NCI-H1048 (cell line): ENCODE measurements at places on chromosomes 11 and 22.

- DNase-seq, result no peak
These were observed 26.3 kb downstream of the NLRP14 start for GRCh38 chr11:7046474-7047175.

DNA sequence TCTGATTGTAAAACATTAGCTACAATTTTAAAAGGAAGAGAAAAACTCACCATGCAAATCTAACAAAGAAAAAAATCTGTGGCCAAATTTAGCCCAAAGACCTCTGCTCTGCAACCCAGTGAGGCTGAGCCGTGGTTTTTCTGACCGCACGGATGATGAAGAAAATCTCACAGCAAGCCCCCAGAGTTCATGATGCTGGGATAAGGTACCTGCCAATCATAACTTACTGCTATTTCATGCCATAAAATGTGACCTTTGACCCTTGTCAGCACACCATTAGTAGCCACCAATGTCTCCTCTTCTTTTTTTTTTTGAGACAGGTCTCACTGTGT is 11.1 kb downstream of the CERK start:
- DNase-seq, result no peak

GRCh38 chr22:50190182-50190940 is 4.6 kb downstream of the TRABD start:
- no peak for DNase-seq

DNA sequence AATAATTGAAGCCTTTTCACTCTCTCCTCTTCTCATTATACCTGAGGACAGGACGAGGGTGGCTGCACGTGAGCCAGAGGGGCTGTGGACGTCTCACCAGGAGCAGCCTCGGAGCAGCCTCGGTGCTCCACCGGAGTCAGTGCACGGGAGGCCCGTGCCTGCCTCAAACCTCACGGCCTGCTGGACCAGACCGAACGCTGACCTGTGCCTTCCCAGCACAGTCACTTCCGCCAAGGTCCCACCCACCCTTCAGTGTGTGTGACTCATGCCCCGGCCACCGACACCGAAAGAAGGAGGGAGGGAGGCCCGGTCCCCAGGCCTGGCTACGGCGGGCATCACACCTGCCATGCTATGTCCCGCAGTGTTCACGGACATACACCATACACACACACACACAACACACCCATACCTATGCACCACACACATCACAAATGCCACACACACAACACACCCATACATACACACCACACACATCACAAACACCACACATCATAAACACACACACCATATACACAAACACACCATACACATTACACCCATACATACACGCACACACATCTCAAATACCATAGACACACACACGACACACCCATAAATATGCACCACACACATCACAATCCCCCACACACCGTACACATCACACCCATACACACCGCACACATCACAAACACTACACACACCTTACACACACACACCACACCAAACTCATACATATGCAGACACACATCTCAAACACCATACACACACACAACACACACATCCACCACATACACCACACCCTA is 1506.5 kb downstream of the TBC1D22A start:
- DNase-seq, result no peak

- no peak for DNase-seq
These were observed 3.1 kb upstream of the KCNQ1OT1 start for GRCh38 chr11:2702771-2703362.

- DNase-seq, result no peak
These were observed 6.9 kb upstream of the NLRP6 start for GRCh38 chr11:271319-271715.

- DNase-seq, result no peak
These were observed 88.5 kb downstream of the ZBTB16 start for GRCh38 chr11:114148013-114148382.

DNA sequence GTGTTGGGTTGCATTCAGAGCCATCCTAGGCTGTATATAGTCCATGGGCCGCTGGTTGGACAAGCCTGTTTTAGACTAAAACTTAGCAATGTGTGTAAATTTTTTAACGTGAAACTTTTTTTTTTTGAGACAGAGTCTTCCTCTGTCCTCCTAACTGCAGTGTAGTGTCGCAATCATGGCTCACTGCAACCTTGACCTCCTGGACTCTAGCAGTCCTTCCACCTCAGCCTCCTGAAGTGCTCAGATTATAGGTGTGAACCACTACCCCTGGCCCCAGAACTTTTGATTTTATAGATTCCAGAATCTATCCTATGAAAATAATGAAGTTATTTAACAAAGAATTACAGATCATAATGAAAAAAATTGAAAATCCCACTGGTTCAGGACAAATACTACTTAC is 29.9 kb upstream of the PANX2 start:
- no peak for DNase-seq
